ENCODE measurements at places on chromosomes 12 and 14.

- DNase-seq, result no peak
These were observed 205.1 kb upstream of the GZMB start for GRCh38 chr14:24838945-24839616.

- no peak for DNase-seq
These were observed 113.6 kb downstream of the NUAK1 start for GRCh38 chr12:106025129-106025528.

- no peak for DNase-seq
These were observed 535.0 kb downstream of the FOXG1 start for GRCh38 chr14:29301571-29301970.

DNA sequence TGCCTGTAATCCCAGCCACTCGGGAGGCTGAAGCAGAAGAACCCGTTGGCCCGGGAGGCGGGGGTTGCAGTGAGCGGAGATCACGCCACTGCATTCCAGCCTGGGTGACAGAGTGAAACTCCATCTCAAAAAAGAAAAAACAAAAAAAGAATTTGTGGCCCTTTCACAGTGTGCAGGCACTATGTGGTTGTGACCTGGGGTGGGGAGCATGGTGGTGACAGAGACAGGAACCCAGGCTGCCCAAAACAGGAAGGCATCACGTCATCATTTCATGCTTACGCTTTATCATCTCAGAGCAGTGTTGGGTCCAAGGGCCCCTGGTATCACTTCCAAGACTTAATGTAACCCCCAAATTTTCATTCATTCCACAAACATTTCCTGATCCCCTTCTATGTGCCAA lies 175.7 kb upstream of the GSC start:
- DNase-seq, result no peak

- no peak for DNase-seq
These were observed 210.4 kb downstream of the EXOC5 start for GRCh38 chr14:57058319-57058718.

DNA sequence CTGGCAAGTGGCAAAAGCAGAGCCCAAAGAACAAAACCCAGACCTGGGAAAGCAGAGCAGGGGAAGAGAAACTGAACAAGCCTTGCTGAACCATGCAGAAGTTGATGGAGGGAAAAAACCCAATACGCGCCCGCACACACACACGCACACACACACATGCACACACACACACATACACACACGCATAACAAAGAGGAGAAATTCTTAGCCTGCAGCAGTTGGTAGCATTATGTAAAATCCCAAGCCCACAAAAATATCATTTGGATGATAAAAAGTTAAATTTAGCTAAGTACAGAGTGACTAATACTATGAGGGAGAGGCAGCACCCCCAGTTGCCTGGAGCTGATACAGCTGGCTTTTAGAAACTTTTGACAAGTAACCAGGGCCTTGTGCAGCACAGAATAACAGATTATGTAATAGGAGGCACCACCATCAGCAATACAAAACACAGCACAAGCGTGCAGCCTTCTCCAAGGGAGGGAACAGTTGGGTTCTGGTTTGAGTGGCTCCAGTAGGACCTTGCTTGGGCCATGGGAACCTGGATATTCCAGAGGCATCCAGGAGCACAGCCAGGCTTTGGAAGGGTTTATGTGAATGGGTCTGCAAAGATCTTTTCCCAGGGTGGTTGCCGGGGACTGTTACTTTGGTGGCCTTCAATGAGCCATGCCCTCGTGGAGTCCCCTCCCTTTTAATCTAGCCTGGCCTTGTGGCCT lies 35.3 kb downstream of the PITPNM2 start:
- DNase-seq, result no peak

DNA sequence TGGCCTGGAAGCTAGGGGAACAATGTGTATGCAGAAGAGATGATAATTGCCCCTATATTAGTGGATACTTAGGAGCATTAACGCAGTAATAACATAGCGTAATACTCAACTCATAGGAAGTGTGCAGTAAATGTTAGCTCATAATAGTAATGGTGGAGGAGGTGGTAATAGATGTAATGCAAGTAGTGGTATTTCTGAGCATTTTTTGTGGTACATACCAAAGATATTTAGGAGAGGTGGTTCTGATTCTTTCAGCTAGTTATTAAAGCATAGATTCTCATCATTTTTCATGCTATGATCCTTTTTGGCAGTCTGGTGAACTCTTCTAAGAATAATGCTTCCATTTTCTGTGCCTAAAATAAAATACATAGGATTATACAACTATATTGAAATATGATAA lies 233.1 kb downstream of the PTPRO start:
- DNase-seq, result no peak

DNA sequence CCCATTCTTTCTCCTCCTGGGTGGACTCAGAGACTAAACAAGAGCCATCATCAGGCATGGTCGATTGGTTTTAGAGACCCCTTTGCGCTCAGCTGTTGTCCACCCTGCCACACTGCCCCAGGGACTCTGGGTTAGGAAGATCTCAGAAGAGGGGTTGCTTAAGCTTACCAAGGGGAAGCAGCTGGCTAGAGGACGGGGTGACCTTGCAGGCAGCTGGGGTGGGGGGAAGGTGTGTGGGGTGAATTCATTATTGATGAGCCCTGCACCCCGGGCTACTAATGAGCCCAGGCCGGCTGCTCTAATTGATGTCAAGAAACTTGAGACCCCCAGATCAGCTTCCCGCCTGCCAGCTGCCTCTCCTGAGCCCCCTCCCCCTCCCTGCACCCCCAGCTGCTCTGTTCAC lies 8.7 kb upstream of the ZNF385A start:
- no peak for DNase-seq

GRCh38 chr14:103161054-103161397 lies 37.8 kb downstream of the TNFAIP2 start:
- DNase-seq, result no peak

- no peak for DNase-seq
These were observed 8.0 kb upstream of the POP5 start for GRCh38 chr12:120588948-120589930.

GRCh38 chr14:66508846-66509621 lies 1.1 kb downstream of the GPHN start:
- DNase-seq, result peak; percentile 30

DNA sequence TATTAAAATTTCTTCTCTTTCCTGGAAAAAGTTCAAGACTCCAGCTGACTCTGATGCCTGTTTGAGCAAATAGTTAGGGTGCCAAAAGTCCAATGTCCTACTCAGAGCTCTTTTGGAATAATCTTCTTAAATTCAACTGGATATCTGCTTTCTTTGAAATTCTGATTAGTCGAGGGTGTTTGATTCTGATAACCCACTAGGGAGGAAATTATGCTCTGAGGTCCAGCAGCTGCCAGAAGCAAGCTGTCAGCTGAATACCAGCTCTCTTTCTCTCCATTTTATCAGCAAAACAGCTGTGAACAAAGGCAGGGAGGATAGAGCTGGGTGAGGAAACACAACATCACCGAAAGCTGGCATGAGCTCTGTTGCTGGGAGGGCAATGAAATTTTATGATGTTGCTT lies 141.5 kb downstream of the CAND1 start:
- no peak for DNase-seq

DNA sequence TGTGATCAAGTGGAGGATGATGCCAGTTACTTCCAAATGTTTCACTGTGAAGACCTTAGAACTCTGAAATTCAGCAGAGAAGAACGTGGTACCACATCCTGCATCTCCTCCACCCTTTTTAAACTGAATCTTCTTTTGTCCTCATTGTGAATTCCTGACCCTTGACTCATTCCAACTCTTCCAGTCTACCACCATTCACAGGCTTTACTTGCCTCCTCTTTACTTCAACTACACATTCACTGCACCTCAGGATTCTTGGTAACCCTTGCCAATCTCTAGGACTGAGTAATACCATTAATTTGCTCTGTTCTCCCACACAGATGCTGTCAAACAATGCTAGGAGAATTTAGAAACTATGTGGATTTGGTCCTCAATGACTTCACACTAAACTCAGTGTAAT lies 37.3 kb downstream of the PPP1R12A start:
- DNase-seq, result no peak

- no peak for DNase-seq
These were observed 1.4 kb downstream of the ARHGDIB start for GRCh38 chr12:14959916-14960496.

GRCh38 chr12:104136577-104136976 lies 1.4 kb downstream of the NFYB start:
- no peak for DNase-seq

DNA sequence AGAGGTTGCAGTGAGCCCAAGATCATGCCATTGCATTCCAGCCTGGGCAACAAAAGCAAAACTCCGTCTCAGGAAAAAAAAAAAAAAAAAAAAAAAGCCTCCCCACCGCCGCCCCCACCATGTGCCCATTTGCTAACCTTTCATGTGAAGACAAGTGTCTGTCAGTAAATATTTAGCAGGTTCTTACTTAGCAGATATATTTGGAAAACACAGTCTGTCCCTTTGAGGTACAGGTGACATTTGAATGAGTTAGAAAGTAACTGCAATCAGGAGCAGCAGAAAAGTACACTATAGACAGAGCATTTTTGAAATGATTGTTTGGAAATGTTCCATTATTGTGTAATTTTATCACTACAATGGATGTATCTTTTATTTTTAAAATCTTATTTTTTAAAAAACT lies 119.7 kb downstream of the FGD4 start:
- no peak for DNase-seq

DNA sequence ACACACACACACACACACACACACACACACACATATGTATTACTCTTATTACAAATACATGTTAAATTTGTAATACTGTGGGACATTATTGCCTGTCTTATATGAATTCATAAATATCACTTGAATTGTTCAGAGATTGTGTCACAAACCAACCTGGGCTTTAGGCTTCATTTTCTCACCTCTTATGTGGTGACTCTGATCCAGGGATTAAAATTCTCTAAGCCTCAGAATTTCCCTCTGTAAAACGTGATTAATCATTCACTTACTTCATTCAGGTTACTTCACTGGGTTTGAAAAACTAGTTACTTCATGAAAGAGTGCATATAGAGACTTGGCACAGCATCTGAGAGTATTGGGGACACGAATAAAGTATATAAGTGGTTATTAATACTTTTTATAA lies 240.3 kb upstream of the PDZRN4 start:
- no peak for DNase-seq

GRCh38 chr14:67570453-67570852 lies 29.6 kb downstream of the PIGH start:
- DNase-seq, result no peak

- DNase-seq, result no peak
These were observed 194.6 kb upstream of the KRR1 start for GRCh38 chr12:75705749-75706711.

- DNase-seq, result no peak
These were observed 4.3 kb downstream of the DLST start for GRCh38 chr14:74886001-74886400.

DNA sequence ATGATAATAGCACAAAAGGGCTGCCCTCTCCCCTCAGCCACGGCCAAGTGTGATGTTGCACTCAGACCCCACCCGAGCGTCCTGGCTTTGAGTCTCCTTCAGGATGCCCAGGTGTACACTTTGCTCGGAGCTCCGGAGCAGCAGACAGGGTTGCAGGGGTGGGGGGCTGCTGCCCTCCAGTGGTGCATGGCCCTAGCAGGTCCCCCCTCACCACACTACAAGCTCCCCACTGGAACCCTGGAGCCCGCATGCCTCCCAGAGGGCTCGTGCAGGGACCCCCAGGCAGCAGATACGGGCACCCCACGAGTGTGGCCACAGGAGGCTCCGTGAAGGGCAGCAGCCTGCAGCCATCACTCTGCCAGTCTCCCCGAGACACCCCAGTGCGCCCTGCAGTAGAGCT lies 69.9 kb upstream of the C14orf180 start:
- no peak for DNase-seq

DNA sequence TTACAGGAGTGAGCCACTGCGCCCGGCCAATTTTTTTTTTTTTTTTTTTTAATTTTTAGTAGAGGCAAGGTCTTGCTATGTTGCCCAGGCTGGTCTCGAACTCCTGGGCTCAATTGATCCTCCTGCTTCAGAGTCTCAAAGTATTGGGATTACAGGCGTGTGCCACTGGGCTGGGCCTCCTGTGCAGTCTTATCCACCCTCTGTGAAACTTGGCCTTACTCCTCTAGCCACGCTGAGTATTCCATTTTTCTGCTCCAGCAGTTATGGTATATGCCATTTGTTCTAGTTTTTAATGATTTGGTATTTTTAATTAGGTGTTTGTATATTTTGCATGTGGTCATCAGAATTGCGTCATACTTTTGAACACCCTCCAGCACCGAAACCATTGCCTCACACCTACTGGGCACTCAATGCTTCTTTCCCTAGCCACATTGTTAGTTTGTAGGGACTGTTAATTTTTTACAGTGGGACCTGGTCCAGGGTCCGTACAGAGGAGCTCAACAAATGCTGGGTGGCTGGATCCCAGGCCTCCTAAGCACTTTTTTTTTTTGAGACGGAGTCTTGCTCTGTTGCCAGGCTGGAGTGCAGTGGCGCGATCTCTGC lies 11.4 kb downstream of the RIOX1 start:
- no peak for DNase-seq

DNA sequence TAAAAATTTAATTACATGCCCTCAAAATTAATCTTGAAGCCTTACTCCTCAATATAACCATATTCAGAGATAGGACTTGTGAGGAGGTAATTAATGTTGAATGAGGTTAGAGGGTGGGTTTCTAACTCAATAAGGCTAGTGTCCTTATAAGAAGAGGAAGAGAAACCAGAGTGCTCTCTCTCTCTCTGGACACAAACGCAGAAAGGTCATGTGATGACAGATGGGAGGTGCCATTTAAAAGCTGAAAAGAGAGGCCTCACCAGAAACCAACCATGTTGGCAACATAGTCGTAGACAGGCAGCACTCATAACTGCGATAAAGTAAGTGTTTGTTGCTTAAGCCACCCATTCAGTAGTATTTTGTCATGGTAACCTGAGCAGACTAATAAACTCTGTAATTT lies 378.5 kb upstream of the LMO3 start:
- DNase-seq, result no peak

GRCh38 chr14:73762375-73762822 lies 48.2 kb upstream of the PNMA1 start:
- no peak for DNase-seq

DNA sequence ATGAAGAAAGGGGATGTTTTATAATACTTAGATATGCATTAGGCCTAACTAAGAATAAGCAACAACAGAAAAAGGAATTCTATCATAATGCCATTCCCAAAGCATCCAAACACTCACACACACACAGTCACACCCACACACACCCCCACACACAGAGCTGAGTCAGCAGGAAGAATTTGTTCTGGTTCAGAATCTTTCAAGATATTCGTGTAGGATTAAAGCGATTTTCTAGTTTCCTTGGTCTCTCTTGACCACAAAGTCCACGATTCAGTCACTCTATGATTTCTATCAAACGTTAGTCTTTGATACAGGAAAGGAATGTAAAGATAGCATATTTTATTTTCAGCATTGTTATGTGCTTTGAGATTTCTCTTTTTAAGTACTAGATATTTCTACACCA lies 382.6 kb upstream of the DCN start:
- DNase-seq, result no peak

GRCh38 chr14:59189091-59189785 lies 771 bp downstream of the DAAM1 start:
- peak; percentile 33 for DNase-seq

GRCh38 chr12:113359939-113360748 lies 1.8 kb downstream of the PLBD2 start:
- DNase-seq, result no peak

- DNase-seq, result no peak
These were observed 614 bp upstream of the NACA start for GRCh38 chr12:56725723-56726102.

- no peak for DNase-seq
These were observed 21.3 kb downstream of the SOS2 start for GRCh38 chr14:50210074-50210473.

- no peak for DNase-seq
These were observed 39.8 kb upstream of the NRXN3 start for GRCh38 chr14:78130356-78130755.
